DMS79 treated with DMSO at 0.1 percent for 48 hours (cell line): ENCODE measurements at places on chromosomes 13 and 19.
A peak's percentile ranks its signal among the peaks of the same experiment; 100 is the strongest.

GRCh38 chr13:99404005-99404755 lies 97.0 kb upstream of the GPR183 start:
- no peak for DNase-seq

DNA sequence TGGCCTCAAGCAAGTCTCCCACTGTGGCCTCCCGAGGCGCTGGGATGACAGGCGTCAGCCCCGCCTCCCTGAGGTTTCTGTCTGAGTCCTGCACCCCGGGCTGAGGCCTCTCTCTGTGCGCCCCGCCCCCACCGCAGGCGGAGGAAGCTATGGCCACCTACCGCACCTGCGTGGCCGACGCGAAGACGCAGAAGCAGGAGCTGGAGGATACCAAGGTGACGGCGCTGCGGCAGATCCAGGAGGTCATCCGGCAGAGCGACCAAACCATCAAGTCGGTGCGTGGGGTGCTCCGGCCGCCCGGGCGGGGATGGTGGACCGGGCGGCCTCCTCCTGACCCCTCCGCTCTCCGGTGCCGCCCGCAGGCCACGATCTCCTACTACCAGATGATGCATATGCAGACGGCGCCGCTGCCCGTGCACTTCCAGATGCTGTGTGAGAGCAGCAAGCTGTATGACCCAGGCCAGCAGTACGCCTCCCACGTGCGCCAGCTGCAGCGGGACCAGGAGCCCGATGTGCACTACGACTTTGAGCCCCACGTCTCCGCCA lies 12.7 kb downstream of the ARHGAP45 start:
- no peak for DNase-seq

- no peak for DNase-seq
Observed at GRCh38 chr13:29737061-29737460, 113.4 kb downstream of the UBL3 start.

DNA sequence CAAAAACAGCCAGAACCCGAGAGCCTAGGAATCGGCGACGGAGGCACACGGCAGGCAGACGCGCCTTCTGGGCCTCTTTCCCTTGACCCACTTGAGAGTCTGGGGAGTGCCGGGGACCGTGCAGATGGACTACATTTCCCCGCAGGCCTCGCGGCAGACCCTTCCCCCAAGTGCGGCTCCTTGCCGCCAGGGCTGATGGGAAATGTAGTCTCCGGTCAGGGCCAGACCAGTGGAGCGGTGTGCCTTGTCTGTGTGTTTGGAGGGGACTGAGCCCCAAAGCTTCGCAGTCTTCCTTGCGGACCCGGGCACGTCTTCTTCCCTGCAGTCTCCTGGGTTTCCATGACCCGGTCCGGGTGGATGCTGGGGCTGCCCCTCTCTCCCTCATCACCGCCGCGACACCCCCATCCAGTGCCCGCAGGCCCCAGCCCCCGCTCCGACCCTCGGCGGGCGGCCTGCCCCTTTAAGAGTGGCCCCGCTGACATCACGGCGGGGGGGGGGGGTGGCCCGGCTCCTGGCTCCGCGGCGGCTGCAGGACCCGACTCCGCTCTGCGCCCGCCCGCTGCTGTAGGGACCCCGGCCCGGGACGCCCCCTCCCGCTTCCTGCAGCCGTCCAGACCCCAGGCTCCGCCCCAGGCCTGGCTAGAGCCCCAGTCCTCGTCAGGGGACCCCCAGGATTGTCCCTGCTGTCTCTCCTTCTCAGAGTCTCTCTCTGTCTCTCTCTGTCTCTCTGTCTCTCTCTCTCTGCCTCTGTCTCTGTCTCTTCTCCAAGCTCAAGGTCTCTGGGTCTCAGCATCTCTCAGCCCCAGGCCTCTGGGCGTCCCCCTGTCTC lies 758 bp upstream of the CACNG7 start:
- peak; percentile 50 for DNase-seq

GRCh38 chr13:50693727-50694126 lies 149.8 kb downstream of the DLEU7 start:
- no peak for DNase-seq

DNA sequence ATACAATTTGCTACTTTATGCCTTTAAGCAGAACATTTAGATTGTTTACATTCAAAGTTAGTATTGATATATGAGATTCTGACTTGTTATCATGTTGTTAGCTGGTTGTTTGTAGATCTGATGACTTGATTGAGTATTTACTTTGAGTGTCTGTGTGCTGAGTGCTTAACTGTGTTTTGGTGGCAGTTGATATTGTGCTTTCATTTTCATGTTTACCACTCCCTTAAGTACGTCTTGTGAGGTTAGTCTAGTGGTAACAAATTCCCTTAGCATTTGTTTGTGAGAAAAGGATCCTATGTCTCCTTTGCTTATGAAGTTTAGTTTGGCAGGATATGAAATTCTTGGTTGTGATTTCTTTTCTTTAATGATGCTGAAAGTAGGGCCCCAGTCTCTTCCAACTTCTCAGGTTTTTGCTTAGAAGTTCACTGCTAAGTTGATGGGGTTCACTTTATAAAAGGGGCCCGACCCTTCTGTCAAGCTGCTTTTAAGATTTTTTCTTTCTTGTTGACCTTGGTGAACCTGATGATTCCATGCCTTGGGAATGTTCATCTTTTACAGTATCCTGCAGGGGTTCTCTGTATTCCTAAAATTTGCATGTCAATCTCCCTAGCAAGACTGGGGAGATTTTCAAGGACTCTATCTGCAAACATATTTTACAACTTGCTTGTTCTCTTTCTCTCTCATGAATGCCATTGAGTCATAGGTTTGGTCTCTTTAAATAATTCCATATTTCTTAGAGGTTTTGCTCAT lies 1095.4 kb upstream of the PCDH20 start:
- DNase-seq: no peak

DNA sequence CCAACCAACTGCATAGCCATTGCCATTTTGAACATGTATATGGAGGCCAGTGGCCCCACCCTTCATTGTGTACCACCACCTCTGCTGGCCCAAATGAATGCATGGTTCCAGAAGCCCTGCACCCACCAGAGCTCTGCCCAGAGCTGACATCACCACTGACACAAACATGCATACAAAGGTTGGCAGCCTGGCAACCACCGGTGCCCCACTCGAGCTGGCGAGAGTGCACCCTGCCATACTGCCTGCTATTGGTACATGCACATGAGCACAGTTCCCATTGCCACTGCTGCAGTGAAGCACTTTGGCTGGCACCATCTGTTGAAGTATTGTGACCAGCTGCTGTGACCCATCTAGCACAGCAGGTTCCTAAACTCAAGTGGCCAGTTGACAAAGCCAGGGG lies 1564.9 kb downstream of the OLFM4 start:
- DNase-seq: no peak
